ENCODE measurements at places on chromosomes 16 and 17.

GRCh38 chr17:47285003-47285402 lies 31.4 kb downstream of the ITGB3 start:
- no peak overlapping the region for H3K4me3 ChIP-seq
- H3K27ac ChIP-seq: no peak overlapping the region
- H3K27me3 ChIP-seq: no peaks in the 10 kb centered on the region

DNA sequence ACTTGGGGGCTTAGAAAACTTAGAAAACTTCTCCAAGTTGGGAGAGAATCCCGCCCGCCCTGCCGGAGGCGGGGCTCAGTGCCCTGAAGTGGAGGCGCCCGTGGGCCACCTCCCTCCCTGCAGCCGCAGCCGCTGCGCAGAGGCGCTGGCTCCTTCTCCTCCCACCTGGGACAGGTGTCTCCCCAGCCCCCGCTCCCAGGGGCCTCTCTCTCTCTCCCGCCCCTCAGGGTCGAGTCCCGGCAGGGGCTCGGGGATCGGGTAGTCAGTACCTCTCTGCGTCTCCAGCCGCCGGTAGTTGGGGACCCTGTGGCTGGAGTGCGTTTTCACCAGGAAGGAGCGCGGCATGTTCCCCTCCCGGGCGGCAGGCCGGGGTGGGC lies 257 bp downstream of the SNAI3 start:
- H3K36me3 ChIP-seq: no peaks in the 10 kb centered on the region
- H3K4me3 ChIP-seq: peak overlapping the region; percentile 57
- H3K27ac ChIP-seq: no peak overlapping the region
- H3K27me3 ChIP-seq: no peaks in the 10 kb centered on the region
- peaks cover 3% of the 10 kb centered on the region for H3K4me1 ChIP-seq

GRCh38 chr16:58121132-58121531 lies 8.0 kb downstream of the CFAP20 start:
- H3K4me3 ChIP-seq: no peak overlapping the region
- peak overlapping the region; percentile 39 for H3K27ac ChIP-seq
- peaks cover 28% of the 10 kb centered on the region for H3K4me1 ChIP-seq
- H3K27me3 ChIP-seq: no peaks in the 10 kb centered on the region

DNA sequence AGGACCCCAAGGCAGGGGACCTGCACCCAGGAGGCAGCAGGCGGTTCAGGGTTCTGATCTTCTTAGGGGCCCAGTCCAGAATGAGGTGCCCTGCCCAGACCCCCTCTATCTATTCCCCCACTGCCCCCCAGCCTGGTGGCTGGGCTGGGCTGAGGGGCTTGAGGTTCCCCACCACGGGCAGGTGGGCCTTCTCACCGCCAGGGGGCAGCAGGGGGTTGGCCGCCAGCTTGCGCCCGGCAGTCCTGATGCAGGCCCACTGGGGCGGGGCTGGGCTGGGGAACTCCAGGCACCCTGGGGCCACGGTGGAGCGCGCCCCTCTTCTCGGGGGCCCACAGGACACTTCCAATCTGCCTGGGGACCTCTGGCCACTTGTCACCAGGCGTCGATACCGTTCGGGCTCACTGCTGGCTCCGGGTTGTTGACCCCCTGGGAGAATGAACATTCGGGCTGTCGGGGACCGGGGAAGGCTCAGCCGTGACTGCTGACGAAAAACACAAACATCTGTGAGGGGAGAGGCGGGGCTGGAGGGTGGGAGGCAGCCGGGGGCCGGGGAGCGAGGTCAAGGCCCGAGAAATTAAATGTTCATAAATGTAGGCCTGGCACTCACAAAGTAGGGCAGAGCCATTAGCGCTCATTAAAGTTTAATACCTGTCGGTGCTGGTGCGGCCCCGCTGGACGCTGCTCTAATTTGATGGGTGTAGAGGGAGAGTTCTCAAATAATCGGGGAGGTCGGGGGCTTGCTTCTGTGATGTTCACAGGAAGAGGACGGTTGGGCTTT lies 219.3 kb upstream of the GSE1 start:
- H3K27me3 ChIP-seq: no peaks in the 10 kb centered on the region
- no peaks in the 10 kb centered on the region for H3K36me3 ChIP-seq
- no peak overlapping the region for H3K4me3 ChIP-seq
- H3K27ac ChIP-seq: no peak overlapping the region

DNA sequence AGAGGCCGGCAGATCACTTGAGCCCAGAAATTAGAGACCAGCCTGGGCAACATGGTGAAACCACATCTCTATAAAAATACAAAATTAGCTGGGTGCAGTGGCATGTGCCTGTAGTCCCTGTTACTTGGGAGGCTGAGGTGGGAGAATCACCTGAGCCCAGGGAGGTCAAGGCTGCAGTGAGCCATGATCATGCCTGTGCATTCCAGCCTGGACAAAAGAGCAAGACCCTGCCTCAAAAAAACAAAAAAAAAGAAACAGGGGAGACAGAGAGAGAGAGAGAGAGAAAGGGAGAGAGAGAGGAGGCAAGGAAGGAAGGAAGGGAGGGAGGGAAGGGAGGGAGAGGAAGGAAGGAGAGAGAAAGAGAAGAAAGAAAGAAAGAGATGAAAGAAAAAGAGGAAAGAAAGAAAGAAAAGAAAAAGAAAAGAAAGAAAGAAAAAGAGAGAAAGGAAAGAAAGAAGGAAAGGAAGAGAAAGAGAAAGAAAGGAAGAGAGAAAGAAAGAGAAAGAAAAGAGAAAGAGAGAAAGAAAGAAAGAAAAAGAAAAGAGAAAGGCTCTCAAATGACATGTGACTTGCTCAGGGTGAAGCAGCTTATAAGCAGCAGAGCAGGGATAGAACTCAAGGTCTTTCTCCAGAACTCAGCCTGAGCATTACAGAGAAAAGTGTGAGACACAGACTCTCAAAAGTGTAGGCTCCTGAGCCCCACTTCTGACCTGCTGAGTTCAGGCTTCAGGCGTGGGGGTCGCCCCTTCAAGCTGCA lies 15.5 kb downstream of the CX3CL1 start:
- H3K4me3 ChIP-seq: no peak overlapping the region
- DNase-seq: no peak
- no peaks in the 10 kb centered on the region for H3K27me3 ChIP-seq
- H3K4me1 ChIP-seq: peaks cover 12% of the 10 kb centered on the region
- H3K36me3 ChIP-seq: no peaks in the 10 kb centered on the region

- DNase-seq: peak; percentile 60
- no peak overlapping the region for H3K4me3 ChIP-seq
- H3K36me3 ChIP-seq: no peaks in the 10 kb centered on the region
- H3K27ac ChIP-seq: no peak overlapping the region
- H3K27me3 ChIP-seq: no peaks in the 10 kb centered on the region
These were observed 6.1 kb upstream of the SP2 start for GRCh38 chr17:47889734-47890529.

DNA sequence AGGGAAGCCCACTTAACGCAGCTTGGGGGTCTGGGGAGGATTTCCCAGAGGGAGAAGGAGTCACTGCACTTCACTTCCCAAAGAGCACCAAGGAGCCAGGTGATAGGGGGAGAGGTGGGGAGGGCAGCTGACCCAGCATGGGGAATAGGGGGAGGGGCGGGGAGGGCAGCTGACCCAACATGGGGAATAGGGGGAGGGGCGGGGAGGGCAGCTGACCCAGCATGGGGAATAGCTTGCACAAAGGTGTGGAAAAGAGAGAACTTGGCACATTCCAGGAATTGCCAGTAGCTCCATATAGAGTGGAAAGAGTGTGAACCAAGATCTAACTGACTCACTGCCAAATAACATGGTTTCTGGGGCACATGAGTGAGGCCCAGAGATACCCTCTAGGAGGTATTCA lies 110.3 kb downstream of the CCT6B start:
- H3K4me3 ChIP-seq: no peak overlapping the region
- no peaks in the 10 kb centered on the region for H3K27me3 ChIP-seq
- no peak overlapping the region for H3K27ac ChIP-seq
- no peaks in the 10 kb centered on the region for H3K36me3 ChIP-seq

GRCh38 chr16:53757971-53758609 lies 54.1 kb downstream of the FTO start:
- H3K36me3 ChIP-seq: no peaks in the 10 kb centered on the region
- H3K4me1 ChIP-seq: no peaks in the 10 kb centered on the region
- DNase-seq: no peak
- no peaks in the 10 kb centered on the region for H3K27me3 ChIP-seq
- no peak overlapping the region for H3K27ac ChIP-seq

DNA sequence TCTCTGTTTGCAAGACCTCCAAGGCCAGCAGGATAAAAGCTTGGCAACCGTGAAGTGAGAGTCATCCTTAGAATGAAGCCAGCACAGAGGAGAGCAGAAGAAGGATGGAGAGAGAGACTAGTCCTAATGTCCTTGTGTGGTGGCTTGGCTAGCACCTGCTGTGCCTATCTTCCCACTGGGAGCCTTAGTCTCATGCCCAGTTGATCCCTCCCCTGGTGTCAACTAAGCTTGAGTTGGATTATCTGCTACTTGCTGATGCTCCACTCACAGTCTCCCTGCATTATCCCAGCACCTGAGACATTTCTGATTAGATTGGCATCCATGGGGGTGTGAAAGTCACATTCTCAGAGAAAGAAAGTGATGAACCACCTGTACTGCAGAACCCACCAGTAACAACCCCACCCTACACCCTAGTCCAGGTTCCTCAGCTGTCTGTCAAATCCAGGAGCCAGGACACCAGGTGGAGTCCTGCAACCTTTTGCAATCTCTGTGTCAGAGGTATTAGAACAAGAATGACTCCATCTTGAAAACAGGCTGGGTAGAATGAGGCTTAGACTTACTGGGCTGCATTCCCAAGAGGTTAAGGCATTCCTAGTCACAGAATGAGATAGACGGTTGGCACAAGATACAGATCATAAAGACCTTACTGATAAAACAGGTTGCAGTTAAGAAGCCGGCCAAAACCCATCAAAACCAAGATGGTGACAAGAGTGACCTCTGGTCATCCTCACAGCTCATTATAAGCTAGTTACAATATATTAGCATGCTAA lies 460.2 kb upstream of the C16orf82 start:
- no peak for DNase-seq
- H3K4me1 ChIP-seq: no peaks in the 10 kb centered on the region
- H3K36me3 ChIP-seq: no peaks in the 10 kb centered on the region
- H3K27me3 ChIP-seq: no peaks in the 10 kb centered on the region

GRCh38 chr17:55692276-55692675 lies 30.4 kb downstream of the TMEM100 start:
- DNase-seq: no peak
- no peaks in the 10 kb centered on the region for H3K4me1 ChIP-seq
- H3K27me3 ChIP-seq: peaks cover 6% of the 10 kb centered on the region
- no peaks in the 10 kb centered on the region for H3K36me3 ChIP-seq

GRCh38 chr17:15092762-15093161 lies 172.4 kb downstream of the PMP22 start:
- DNase-seq: no peak
- no peaks in the 10 kb centered on the region for H3K27me3 ChIP-seq
- no peak overlapping the region for H3K27ac ChIP-seq
- H3K36me3 ChIP-seq: no peaks in the 10 kb centered on the region

- H3K36me3 ChIP-seq: no peaks in the 10 kb centered on the region
- peaks cover 28% of the 10 kb centered on the region for H3K4me1 ChIP-seq
- H3K4me3 ChIP-seq: no peak overlapping the region
- H3K27ac ChIP-seq: peak overlapping the region; percentile 92
- H3K27me3 ChIP-seq: no peaks in the 10 kb centered on the region
These were observed 192.8 kb downstream of the MAP2K6 start for GRCh38 chr17:69607162-69607834.

DNA sequence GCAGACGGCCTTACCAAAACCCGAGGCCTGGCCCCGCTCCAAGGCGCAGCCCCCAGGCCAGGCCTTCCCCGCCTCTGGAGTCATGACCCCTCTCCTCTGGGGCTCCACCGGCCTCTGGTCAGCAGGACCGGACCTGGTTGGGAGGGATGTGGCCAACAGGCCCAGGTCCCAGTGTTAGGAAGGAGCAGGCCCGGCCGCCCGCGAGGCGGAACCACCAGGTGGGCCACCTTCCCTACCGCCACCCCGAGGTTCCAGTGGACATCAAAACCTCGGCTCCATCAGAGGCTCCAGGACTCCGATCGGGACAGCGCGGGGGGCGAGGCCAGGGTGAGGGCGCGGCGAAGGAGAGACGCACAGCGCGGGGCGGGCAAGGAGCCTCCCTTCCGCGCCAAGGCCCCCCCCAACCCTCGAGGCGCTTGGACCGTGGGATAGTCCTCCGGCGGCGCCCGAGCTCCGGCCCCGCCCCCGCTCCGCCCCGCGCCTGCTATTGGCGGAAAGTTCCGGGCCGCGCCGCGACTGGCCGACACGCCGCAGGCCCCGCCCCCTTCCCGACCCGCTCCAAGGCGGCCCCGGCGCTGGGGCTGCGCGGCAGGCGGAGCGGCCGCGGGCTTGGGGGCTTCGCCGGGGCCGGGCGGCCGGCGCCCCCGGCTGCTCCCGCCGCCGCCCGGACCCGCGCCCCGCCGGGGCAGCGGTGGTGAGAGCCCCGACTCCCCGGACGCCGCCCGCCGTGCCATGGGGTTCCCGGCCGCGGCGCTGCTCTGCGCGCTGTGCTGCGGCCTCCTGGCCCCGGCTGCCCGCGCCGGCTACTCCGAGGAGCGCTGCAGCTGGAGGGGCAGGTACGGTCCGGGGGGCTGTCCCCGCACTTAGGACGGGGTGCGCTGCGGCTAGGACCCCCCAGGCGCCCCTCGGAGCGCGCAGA lies at the start of gene METRN:
TSS of gene METRN (plus strand) at position 561 of the 919 bp plus-strand sequence. CDS start at position 733, 172 bp downstream.
- no peak within 1 kb of the TSS for H3K27ac ChIP-seq
- peaks cover 10% of the 10 kb centered on the region for H3K4me1 ChIP-seq
- no peaks in the 10 kb centered on the region for H3K27me3 ChIP-seq

Data from endothelial cell of umbilical vein (primary cell).